Central memory CD4-positive, alpha-beta T cell (primary cell): ENCODE measurements at places on chromosomes 13 and 19.

DNA sequence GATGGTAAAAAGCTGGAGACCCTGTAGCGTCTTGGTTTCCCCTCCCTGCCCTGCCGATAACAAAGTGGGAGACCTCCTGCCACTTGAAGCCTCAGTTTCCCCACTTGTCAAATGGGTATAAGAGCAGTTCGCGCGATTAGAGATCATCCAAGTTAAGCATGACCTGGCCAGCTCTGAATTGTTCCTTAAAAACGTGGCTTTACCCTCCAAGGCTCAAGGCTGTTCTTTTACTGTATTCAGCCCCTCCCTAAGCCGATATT lies 421 bp downstream of the TNPO2 start:
- DNase-seq = no peak

- DNase-seq = no peak
Measured at GRCh38 chr13:86882835-86883234, 788.3 kb upstream of the SLITRK5 start.

DNA sequence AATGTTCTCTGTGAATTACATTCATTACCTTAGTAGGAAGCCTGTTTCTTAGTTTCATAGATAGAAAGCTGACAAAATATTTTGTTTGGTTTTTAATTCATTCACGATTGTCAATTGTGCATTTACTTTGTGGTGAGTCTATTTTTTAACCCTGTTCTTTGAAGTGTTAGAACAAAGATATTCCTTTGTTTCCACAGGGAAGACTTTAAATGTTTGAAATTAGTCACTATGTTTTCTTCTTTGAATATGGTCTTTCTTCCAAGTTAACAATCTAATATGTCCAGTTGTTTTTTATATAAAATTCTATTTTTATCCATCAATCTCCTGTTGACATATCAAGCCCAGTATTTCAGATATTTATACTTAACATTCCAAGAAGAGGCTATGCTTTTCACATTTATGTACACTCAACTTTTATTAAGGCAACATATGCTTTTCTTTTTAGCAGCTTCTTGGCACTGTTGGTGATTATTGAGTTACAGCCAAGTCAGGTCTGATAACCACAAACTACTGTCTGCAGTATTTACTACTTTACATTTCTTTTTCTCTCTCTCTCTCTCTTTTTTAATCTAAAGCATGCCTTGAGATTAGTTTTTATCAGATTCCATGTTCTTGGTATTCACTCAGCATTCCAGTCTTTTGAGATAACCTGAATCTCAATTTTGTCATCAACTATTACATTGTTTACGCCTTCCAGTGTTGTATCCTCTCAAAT lies 812.8 kb upstream of the SLC10A2 start:
- DNase-seq = no peak

- no peak for DNase-seq
Measured at GRCh38 chr19:6806488-6806887, 34.0 kb downstream of the VAV1 start.

DNA sequence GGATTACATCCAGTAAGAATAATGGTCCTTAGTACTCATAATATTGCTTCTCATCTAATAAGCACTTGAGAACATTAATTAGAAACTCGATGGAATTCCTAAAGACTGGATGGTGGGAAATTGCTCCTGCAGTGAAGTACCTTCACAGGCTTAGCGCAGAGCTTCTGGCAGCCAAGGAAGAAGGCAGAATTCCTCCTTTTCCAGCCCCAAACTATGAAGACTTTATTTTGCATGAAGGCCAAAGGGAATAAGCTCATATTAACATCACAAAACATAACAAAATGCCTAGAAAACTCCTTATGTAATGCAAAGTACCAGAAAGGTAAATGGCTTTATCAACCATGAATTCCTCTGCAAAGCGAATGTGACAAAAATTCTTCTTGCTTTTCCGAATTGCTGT lies 336.1 kb downstream of the DNAJC15 start:
- no peak for DNase-seq

DNA sequence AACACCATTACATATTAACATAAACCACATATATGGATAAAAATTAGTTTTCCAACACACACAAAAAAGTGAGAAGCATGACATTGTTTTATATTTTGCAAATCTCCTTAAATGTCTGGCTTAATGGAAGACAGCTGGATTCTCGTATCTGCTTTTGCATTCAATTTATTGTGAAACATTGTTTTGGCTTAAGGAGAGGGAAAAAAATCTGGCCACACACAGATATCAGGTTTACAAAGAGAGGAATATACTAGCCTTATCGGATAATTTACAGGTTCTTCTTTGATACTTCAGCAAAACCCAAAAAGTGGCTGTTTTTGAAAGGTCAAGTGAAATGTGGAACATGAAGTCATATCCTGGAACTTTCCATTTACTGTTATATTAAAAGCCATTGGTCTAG lies 523.5 kb upstream of the ARGLU1 start:
- DNase-seq = no peak

- DNase-seq = no peak
Measured at GRCh38 chr13:113995051-113995601, 21.2 kb upstream of the C13orf46 start.

DNA sequence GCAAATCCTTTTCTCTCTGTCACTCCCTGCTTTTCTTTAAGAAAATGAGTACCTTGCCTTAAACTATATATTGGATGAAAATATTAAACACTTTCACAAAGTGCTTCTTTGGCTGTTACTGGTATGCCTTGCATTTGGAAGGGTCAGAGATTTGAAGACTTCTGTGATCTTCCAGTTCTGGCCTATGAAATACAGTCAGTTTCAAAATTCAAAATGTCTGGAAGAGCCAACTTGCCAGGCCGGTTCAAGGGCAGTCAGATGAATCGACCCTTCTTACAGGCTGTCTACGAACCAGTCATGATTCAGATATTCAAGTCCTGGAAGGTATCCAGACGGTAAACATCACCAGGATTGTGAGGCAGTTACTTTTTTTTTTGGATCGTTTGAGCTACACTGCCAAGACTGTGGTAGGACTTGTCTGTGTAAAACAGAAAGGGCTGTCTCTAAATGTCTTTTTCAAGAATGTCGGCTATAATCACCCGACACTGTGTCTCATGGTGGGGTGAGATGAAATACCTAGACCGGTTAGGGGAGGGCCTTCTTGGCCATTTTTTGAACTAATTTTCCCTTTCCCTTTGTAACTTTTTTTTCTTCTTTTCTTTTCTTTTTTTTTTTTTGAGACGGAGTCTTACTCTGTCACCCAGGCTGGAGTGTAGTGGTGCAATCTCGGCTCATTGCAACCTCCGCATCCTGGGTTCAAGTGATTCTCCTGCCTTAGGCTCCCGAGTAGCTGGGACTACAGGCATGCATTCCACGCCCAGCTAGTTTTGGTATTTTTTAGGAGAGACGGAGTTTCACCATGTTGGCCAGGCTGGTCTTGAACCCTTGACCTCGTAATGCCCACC lies 11.2 kb downstream of the ACTN4 start:
- no peak for DNase-seq

DNA sequence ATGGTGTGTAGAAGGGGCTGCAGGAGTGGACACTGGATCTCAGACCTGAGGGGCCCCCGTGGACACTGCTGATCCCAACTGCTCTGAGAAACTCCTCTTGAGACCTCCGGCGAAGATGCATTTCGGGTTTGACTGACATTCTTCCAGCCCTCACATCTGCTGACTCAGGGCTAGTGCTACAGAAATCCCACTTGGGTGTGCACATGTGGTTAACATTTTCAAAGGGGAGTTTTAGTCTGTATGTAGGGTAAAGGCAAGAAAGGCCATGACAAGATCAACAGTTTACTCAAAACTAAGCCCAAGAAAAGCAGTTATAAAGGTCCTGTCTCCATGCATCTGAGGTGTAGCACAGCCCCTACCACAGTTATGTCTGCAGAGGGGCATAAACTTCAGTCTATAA lies 31.2 kb downstream of the DLEU7 start:
- no peak for DNase-seq

DNA sequence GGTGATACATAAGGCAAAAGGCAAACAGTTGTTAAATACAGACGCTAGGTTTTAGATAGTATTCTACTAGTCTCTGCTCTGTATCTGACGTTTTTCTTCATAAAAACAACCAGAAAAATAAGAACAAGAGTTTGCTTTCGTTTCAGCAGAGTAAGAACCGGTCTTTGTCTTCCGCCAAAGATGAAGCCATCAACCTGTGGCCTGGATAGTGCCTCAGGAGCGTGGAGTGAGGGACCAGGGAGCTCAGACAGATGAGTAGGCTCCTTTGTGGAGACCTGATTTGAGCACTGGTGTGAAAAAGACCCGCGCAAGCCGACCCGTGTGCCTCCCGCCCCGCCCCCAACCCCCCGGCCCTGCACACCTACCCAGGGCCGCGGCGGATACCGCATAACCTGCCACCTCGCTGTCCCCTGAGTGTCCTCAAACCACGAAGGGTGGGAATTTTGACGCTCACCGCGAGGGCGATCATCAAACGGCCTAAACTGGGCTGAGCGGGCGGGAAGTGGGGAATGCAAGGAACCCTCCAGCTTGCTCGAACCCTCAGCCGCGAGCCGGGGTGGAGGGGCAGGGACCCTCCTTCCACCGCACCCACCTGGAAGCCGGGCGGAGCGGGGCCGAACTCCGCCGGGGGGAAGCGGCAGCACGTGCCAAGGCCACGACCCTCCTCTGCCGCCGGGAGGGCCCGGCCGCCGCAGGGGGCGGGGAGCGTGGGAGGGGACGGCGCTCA lies 866 bp upstream of the LMO7 start:
- DNase-seq = peak; percentile 2

- DNase-seq = no peak
Measured at GRCh38 chr13:113080901-113081521, 24.6 kb upstream of the F7 start.

- DNase-seq = no peak
Measured at GRCh38 chr19:39372047-39372802, 18.7 kb downstream of the PAF1 start.

DNA sequence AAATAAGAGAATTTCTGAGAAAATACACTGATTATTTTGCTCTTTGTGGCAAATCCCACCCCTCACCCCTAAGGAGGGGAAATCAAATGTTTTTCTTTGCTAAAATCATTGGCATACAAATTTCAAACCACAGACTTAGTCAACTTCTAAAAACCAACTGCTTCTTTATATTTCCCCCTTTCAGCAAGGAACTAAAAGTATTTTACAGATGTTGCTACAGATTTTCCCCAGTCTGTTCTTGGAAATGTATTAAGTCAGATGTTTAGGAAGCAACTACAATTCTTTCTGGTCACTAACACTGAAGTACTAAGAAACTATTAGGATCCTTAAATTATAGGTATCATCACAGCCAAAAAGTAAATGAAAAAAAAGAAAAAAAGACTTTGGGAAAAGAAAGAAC lies 6.9 kb downstream of the MTMR6 start:
- DNase-seq = no peak

- no peak for DNase-seq
Measured at GRCh38 chr13:36157480-36157879, 26.3 kb upstream of the DCLK1 start.

DNA sequence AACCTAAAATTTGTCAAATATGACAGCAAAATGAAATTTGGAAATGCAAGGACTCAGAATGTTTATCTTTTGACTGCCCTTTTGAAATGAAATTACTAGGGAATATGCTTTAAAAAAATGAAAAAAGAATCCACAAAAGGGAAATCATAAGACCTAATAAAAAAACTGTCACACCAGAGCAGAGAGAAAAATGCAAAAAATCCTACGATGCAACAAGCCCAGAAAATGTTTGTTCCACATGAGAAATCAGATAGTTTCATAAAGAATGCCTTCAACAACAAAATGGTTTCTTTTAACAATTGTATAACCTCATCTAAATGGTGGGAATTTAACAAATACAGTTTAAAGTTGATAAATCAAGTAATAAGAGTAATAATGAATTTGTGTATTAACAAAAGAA lies 8.0 kb downstream of the LPAR6 start:
- no peak for DNase-seq

- DNase-seq = no peak
Measured at GRCh38 chr19:30207357-30207756, 164.8 kb upstream of the ZNF536 start.

GRCh38 chr13:23979361-23980159 lies 82.3 kb upstream of the C1QTNF9B start:
- DNase-seq = peak; percentile 8

GRCh38 chr19:42272535-42272897 lies 3.5 kb downstream of the CIC start:
- DNase-seq = no peak

- peak; percentile 73 for DNase-seq
Measured at GRCh38 chr13:74132152-74132775, 1.9 kb downstream of the KLF12 start.

DNA sequence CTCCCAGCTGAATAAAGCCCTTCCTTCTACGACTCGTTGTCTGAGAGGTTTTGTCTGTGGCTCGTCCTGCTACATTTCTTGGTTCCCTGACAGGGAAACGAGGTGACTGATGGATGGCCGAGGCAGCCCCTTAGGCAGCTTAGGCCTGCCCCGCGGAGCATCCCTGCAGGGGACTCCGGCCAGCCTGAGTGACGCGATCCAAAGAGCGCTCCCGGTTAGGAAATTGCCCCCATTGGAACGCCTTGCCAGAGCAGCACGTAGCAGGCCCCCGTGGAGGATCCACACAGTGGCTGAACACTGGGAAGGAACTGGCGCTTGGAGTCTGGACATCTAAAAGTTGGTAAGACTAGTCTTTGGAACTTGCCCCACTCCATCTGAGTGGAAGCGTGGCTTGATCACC lies 296.8 kb upstream of the SGCG start:
- DNase-seq = no peak

- DNase-seq = no peak
Measured at GRCh38 chr13:44125943-44126469, 246.3 kb downstream of the LACC1 start.

GRCh38 chr19:35462476-35462953 lies 14.5 kb downstream of the FFAR2 start:
- DNase-seq = peak; percentile 87

DNA sequence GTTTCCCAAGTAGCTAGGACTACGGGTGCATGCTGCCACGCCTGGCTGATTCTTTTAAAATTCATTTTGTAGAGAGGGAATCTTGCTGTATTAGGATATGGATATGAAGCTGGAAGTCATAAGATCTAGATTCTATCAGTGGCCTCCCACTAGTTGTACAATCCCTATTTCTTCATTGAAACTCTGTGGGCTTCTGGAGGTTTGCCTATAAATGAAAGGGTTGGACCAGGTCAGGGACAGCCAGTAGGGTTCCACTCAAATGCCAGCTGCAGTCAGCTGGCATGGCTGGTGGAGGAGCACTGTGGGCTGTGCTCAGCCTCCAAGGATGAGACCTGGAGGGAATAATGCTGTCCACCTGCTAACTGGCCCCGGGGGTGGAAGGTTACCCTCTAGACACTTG lies 110.2 kb upstream of the GJB6 start:
- DNase-seq = no peak

DNA sequence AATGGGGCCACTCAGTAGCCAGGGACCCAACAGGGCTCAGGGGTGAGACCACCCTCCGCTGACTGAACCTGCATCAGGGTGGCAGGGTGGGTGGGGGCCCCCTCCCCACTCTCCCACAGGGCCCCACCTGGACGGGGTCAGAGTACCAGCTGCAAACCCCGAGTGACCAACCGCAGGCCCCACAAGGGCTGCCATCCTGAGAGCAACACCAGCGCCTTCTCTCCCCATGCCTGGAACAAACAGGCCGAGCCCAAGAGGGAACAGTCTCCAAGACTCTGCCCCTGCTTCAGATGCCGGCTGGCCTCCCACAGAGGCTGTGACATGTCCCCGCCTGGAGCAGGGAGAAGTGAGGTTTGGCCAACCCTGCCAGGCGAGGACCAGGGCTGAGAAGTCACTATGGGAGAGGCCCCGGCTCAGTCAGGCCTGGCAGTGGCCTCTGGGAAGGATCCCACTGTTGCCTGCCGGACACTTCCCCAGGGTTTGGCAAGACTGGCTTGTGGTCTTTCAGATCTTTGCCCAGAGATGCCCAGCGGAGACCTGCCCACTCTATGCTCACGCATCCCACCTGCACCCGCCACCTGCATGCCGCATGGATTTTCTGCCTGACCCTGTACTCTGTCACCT lies 27.2 kb downstream of the MPND start:
- DNase-seq = no peak
